ENCODE measurements at places on chromosomes 2 and 18. TPM values are rescaled to one million over a fixed set of nuclear protein-coding genes. Genes with fewer than 3 reads are reported as not detected.
A peak's percentile ranks its signal among the peaks of the same experiment; 100 is the strongest.

DNA sequence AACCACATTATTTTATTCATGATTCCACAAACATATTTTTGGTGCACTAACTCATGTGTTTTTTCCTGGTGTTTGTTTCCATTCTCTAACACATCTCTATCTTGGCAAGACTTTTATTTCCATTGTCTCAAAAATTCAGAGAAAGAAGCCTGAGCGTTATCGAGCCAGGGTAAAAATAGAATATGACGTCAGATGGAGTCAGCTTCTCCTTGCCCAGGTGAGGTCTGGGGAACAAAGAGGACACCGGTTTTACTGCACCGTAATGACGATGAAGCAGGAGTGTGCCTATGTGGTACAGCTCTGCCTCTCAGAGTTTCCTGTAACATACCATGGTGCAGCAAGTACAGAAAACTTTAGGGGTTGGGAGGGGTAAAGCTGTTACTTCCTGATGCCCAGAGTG lies 661.6 kb downstream of the PLCL1 start:
- DNase-seq = no peak

GRCh38 chr2:12008425-12009061 lies 262.1 kb downstream of the LPIN1 start:
- DNase-seq = no peak

- no peak for DNase-seq
Observed at GRCh38 chr2:217412277-217412676, 552.4 kb upstream of the TNP1 start.

GRCh38 chr2:48444404-48444803 lies 85.5 kb upstream of the STON1 start:
- peak; percentile 34 for DNase-seq

DNA sequence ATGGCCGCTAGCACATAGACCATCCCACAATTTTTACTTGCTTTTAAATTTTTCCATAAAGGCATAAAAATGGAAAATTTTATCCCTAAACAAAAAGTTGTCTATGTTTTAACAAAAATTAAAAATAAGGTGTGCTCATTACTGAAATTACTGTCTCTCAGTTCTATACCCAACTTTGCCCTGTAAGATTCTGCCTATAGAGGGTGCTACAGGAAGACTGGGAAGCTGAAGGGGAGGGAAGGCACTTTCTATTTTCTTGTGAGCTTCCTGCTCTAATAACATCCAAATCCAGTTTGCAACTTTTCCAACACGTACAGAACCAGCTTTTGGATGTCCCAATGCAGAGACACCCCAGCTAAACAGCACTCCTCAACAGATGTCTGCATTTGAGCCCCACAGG lies 666.9 kb downstream of the PLCL1 start:
- DNase-seq = no peak

DNA sequence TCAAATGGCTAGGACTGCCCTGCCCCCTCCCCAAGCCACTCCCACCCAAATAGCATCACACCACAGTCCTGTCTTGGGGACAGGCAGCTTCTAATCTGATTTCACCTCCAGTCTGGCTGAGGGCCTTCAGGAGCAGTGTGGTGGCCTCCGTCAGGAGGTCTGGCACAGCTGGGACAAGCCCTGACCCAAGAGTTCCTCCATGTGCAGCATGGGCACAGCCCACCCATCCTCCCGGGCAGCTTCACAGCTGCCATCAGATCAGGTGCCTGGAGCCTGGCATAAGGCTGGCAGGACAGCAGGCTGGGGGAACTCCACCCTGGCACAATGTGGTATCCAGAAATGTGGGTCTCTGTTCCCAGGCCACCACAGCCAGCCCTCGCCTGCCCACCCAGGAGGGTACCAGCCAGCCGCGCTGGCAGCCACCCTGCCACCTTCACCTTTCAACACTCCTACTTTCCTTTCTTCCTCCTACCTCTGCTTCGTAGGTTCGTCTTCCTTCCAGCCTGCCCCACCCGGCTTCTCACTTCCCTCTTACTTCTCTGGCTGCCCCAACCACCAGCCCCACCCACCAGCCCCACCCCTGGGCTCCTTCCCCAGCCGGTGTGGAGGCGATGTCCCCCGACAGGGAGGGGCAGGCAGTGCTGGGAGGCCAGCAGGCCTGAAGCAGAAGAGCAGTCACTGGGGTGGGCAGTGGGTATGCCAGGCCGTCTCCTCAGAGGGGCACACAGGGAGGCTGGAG lies at the start of gene CAPG:
CAPG (minus strand) TSS at position 522 of the 739 bp plus-strand sequence. CDS start 8,221 bp downstream, outside the sequence.
- DNase-seq = no peak

GRCh38 chr2:142892715-142893114 lies 15.3 kb downstream of the KYNU start:
- no peak for DNase-seq

The GPBAR1 gene
- polyA plus RNA-seq = 1.2 TPM
